Activated CD8-positive, alpha-beta T cell treated with anti-CD3 and anti-CD28 coated beads, Interleukin-2, amount 10 ng/mL, durations not matched to agents 7 days and 5 days (primary cell): ENCODE measurements at places on chromosomes 11 and 22.
A peak's percentile ranks its signal among the peaks of the same experiment; 100 is the strongest.

GRCh38 chr22:27801616-27802345 is at the start of gene MN1:
MN1 (minus strand) TSS chr22:27801756; CDS start chr22:27800543, 1,213 bp downstream.
- H3K4me1 ChIP-seq, result peaks cover 8% of the 10 kb centered on the region
- H3K36me3 ChIP-seq, result no peaks in the 10 kb centered on the region
- H3K27me3 ChIP-seq, result peaks cover 33% of the 10 kb centered on the region
- H3K27ac ChIP-seq, result no peak within 1 kb of the TSS

GRCh38 chr22:19686946-19687345 is 27.4 kb upstream of the SEPTIN5 start:
- DNase-seq, result no peak
- no peaks in the 10 kb centered on the region for H3K36me3 ChIP-seq
- H3K27ac ChIP-seq, result no peak overlapping the region
- H3K4me1 ChIP-seq, result peaks cover 2% of the 10 kb centered on the region

- no peaks in the 10 kb centered on the region for H3K27me3 ChIP-seq
- H3K4me3 ChIP-seq, result no peak overlapping the region
- H3K4me1 ChIP-seq, result peaks cover 36% of the 10 kb centered on the region
- DNase-seq, result no peak
- no peak overlapping the region for H3K27ac ChIP-seq
- peaks cover 64% of the 10 kb centered on the region for H3K36me3 ChIP-seq
Observed at GRCh38 chr11:108196901-108197300, 25.5 kb downstream of the NPAT start.

GRCh38 chr11:109527496-109527895 is 105.5 kb downstream of the C11orf87 start:
- H3K36me3 ChIP-seq, result no peaks in the 10 kb centered on the region
- no peak overlapping the region for H3K27ac ChIP-seq
- H3K27me3 ChIP-seq, result no peaks in the 10 kb centered on the region
- H3K4me3 ChIP-seq, result no peak overlapping the region
- DNase-seq, result no peak

DNA sequence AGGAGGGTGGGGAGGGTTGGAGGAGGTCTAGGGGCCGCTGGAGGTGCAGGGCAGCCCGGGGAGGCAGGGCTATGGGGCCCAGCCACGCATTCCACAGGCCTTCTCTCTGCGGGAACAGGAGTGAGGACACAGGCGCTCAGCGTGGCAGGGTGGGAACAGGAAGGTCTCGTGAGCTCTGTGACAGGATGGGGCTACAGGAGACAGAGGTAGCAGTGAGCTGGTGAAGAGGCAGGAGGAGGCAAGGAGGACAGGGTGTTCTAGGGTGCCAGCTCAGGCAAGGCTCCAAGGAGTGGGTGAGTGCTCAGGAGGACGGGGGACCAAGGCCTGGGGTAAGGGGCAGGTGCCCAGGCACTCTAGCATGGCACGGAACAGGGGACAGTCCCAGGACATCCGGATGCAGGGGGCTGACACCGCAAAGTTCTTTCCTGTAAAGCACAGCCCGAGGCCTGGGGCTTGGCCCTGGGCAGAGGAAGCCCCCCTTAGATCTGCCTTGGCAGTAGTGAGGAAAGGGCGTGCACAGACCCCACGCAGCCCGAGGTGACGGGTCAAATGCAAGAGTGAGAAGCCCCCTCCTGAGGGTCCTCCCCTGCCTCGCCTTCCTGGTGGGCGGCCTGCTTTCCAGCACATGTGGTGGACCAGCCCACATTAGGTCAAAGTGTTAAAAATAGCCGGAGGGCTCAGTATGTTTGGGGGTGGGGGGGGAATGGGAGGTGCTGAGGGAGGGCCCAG is 4.7 kb upstream of the NEAT1 start:
- H3K27ac ChIP-seq, result peak overlapping the region; percentile 100
- H3K36me3 ChIP-seq, result peaks cover 5% of the 10 kb centered on the region
- H3K4me1 ChIP-seq, result peaks cover 58% of the 10 kb centered on the region
- H3K27me3 ChIP-seq, result peaks cover 2% of the 10 kb centered on the region
- H3K4me3 ChIP-seq, result peak overlapping the region; percentile 87

GRCh38 chr11:116637766-116638165 is 135.0 kb downstream of the BUD13 start:
- no peaks in the 10 kb centered on the region for H3K27me3 ChIP-seq
- no peak overlapping the region for H3K4me3 ChIP-seq
- no peaks in the 10 kb centered on the region for H3K36me3 ChIP-seq
- H3K27ac ChIP-seq, result no peak overlapping the region

DNA sequence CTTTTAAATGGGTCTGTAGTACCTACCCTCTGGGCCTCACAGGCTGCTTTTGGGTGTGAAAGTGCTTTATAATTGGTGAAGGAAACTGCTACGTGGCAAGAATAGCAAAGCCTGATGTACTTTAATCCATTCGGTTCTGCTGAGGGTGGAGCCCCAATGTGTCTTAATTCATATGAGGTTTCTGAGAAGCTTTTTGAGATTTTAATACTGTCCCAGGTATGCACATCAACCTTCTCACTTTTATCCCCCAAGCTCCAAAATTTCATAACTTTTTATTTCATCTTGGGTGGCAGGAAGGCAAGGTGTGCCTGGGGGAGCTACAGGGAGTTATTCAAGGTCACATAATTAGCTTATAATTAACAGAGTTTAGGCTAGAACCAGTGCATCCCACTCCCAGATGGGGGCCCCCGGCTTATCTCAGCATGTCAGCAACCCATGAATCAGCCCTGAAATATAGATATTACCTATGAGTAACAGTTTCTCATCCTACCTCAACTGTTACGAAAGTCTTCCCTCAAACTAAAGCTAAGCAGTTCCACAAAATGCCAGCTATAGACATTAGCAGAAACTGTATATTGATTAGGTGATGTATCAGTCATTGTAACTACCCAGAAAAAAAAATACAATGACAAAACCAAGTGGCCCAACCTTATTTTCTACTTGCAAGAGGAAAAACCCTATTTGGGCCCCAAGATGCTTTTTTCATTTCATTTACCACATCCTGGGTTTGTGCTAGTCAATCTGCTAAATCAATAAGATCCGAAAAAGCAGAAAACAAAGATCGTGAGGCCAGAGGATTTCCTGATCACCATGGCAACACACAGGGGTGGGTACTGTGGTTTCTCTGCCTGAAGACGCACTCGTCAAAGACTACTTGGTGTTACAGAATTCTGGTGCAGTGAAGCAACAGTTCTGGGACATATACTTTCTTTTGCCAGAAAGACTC is 26.7 kb downstream of the CD44 start:
- H3K4me3 ChIP-seq, result peak overlapping the region; percentile 68
- H3K27ac ChIP-seq, result peak overlapping the region; percentile 99
- peaks cover 81% of the 10 kb centered on the region for H3K36me3 ChIP-seq
- DNase-seq, result peak; percentile 97

DNA sequence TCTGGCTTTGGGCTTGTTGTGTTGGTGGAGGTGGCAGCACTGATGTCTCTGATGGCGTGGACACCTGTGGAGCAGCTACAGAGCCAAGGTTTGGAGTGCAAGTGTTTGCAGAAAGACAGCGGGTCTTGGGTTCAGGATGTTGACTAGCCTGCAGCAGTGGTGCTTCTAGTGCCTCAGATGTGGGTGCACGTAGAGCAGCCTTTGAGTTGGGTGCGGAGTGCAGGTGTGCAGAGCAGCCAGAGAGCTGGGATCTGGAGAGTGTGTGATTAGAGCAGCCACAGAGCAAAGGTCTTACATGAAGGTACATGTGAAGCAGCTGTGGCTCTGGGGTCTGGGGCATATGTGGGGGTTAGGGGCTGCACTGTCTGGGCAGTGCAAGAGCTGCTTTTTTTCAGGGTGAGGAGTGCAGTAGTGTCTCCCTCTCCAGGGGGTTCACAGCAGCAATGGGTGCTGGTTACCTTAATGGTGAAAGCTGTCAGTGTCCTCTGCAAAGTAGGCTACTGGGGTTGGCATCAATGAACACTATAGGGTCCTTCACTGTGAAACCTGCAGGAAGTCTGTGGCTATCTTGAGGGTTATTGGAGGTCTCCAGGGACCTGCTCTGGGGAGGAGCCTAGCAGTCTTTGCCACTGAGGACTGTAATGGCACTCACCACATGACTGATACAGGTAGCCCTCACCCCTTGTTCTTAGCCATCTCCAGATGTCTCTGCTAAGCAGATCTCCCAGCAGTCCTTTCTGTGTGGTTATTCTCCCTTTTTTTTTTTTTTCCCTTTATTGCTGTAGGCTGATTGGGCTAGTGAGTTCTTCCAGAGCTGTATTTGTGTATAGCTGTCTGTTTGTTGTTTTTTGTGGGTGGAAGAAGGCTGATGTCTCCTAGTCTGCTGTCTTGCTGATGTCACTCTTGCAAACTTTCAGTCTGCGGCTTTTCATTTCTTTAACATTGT is 14.3 kb downstream of the BIRC2 start:
- peaks cover 37% of the 10 kb centered on the region for H3K4me1 ChIP-seq
- H3K27ac ChIP-seq, result peak overlapping the region; percentile 84
- H3K4me3 ChIP-seq, result peak overlapping the region; percentile 47
- H3K36me3 ChIP-seq, result peaks cover 80% of the 10 kb centered on the region

DNA sequence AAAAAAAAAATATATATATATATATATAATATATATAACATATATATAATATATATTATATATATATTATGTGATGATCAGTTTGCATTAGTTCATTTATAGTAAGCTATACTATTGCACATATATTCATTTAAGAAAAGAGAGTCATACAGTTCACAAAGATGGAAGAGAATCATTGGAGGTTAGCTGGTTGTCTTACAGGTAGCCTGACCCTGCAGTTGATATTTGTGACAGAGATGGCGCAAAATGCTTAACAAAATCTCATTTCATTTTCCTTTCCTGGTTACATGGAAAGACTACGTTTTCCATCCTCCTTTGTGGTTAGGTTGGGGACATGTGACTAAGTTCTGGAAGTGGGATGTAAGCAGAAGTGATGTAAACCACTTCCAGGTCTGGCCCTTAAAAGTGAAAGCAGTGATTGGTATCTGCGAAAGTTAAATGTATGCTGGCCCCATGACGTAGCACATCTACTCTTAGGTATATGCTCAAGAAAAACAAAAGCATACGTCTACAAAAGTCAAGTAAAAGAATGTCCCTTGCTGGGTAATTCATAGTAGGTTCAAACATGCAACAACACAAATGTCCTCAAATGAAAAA is 7.2 kb upstream of the TMEM135 start:
- H3K27me3 ChIP-seq, result peaks cover 14% of the 10 kb centered on the region
- peaks cover 7% of the 10 kb centered on the region for H3K4me1 ChIP-seq
- no peak for DNase-seq
- no peak overlapping the region for H3K4me3 ChIP-seq

DNA sequence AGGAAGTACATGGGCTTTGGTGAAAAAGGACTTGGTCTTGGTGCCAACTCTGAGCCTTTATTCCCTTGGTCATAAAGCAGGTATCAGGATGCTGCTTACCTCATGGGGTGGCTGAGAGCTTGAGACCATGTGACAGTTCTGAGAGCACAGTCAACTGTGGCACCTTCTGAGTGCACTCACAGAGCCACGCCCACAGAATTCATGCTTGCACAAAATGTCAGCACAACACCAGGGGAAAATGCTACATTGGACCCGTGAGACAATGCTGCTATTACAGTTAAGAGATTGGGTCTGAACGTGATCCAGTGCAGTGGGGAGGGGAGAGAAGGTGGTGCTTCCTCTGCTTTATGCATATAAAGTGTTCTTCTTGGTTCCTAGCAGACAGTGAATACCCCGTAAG is 79.5 kb upstream of the SPON1 start:
- peaks cover 4% of the 10 kb centered on the region for H3K4me1 ChIP-seq
- DNase-seq, result no peak
- no peaks in the 10 kb centered on the region for H3K36me3 ChIP-seq

DNA sequence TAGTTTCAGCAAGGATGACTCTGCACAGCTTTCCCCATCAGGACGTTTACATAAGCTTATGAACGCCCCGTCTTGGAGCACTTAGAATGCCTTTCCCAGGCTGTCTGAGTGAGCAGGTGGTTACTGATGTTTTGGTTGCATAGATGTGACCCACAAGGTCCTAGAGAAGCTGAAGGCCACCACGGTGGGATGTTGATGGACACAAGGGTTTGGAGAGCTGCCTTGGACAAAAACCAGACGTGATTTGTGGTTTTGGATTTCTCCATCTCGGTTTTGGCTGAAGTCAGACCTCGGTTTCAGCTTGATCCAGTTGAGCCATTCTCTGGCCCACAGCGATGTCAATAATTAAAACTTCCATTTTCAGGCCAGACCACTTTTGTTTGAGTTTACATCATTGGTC is 151.9 kb downstream of the LDLRAD3 start:
- no peak overlapping the region for H3K27ac ChIP-seq
- H3K4me3 ChIP-seq, result no peak overlapping the region
- no peaks in the 10 kb centered on the region for H3K36me3 ChIP-seq
- H3K4me1 ChIP-seq, result peaks cover 8% of the 10 kb centered on the region
- no peak for DNase-seq

DNA sequence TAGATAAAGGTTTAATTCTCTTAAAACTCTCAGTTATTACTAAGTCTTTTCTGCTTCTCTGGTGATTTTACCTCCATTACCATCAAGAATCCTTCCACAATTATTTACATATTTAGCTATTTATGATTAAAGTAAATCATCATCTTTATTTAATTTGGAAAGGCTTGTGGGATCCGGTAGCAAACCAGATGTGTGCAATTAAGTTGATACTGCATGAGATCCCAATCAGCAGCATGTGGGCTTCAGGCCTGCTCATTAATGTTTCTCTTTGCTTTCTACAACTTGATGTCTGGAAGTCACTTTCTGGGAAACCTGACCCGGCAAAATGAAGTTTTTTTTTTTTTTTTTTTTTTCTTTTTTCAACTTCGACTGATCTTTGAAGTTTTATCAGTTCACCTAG is 558.4 kb upstream of the ANO5 start:
- H3K4me3 ChIP-seq, result no peak overlapping the region
- no peak overlapping the region for H3K27ac ChIP-seq
- DNase-seq, result no peak

- H3K4me3 ChIP-seq, result no peak overlapping the region
- no peaks in the 10 kb centered on the region for H3K27me3 ChIP-seq
- no peak overlapping the region for H3K27ac ChIP-seq
- no peaks in the 10 kb centered on the region for H3K36me3 ChIP-seq
- DNase-seq, result no peak
Observed at GRCh38 chr22:35316751-35317150, 17.1 kb downstream of the TOM1 start.

DNA sequence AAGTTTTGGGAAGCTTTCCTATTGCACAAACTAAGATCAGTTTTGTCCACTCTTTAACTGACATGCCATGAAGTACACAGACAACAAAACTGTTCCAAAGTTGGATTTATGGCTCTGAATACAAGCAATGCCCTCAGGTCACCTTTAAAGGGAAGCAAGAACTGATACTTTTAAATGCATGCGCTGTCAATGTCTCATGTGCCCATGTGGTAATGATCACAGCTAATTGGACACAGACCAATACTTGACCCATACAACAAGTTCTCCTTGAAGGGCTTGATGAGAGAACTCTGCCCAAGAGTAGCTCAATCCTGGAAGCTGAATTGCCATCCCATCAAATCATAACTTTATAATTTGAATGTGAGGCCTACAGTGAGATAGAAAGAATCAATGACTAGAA is 624.9 kb downstream of the ETS1 start:
- no peaks in the 10 kb centered on the region for H3K27me3 ChIP-seq
- H3K4me1 ChIP-seq, result no peaks in the 10 kb centered on the region
- no peak overlapping the region for H3K4me3 ChIP-seq

DNA sequence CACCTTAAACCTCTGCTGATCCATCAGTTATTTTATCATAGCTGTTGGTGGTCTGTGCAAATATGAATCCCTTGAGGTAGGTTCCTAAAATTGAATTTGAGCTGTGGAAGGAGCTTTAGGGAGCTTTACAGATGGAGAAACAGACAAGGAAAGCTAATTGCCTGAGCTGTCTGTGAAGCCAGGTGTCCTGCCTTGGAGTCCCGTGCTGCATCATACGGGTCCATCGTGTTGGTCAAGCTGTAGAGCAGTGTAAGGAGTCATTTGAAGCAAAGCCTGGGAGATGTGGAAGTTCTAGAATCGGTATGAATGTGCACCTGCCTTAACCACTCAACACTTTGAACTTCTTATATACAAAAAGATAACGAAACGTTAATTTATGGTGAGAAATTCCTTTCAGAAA is 1.0 kb downstream of the POLA2 start:
- H3K4me1 ChIP-seq, result peaks cover 61% of the 10 kb centered on the region
- peak overlapping the region; percentile 94 for H3K27ac ChIP-seq
- no peaks in the 10 kb centered on the region for H3K27me3 ChIP-seq
- H3K36me3 ChIP-seq, result peaks cover 38% of the 10 kb centered on the region
